ENCODE measurements at places on chromosomes 12 and 14. TPM values are rescaled to one million over a fixed set of nuclear protein-coding genes. Genes with fewer than 3 reads are reported as not detected.

PMEL gene
- 5.2 TPM for polyA plus RNA-seq

ANKRD13A gene
- 46.4 TPM for polyA plus RNA-seq

CHST11 gene
- 6.2 TPM for polyA plus RNA-seq

IGF1 gene
- polyA plus RNA-seq: 5.6 TPM

KRT7 gene
- polyA plus RNA-seq: 64.3 TPM

Measured in renal pelvis (tissue), 12 donors.